Activated CD4-positive, alpha-beta T cell treated with anti-CD3 and anti-CD28 coated beads, Interleukin-2, amount 50 U/mL, for 1 hour (primary cell): ENCODE measurements at places on chromosomes 7 and 10.

DNA sequence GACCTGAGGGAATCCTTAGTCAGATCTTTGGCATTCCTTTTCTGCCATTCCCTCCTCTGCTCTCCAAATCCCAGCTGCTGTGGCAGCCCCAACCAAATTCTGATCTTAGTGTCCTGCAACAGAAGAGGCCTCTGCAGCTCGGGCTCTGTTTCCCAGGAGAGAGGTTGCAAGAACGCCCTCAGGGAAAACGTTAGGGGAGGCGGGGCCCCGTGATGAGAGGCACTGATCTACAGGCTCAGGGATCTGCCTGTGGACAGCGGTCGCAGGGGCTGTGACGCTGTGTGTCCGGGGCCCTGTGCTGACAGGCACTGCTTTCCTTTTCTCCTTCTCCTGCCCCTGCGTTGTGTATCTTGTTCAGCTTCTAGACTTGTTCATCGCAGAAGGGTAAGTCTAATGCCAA, 57.3 kb upstream of the DPYSL4 start:
- DNase-seq, result no peak

- DNase-seq, result no peak
Observed at GRCh38 chr7:149471289-149471953, 10.6 kb upstream of the ZNF777 start.

DNA sequence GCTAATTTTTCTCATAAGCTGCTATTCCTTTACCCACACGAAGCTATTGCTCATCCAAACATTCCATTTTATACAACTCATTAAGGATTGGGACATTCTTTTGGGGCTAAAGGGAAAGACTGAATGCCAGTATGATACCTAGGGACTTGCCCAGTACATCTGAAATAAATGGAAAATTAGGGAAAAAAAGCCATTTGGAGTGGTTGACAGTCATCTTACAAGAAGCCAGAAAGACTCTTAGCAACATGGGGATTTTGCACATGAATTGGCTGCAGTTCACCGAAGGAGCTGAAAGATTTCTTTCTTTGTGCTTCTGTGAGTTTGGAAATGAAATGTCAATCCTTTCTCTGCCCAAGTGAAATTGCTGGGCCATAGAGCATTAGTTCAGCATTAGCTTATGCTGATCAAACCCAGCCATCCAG, 43.3 kb upstream of the MTURN start:
- no peak for DNase-seq

DNA sequence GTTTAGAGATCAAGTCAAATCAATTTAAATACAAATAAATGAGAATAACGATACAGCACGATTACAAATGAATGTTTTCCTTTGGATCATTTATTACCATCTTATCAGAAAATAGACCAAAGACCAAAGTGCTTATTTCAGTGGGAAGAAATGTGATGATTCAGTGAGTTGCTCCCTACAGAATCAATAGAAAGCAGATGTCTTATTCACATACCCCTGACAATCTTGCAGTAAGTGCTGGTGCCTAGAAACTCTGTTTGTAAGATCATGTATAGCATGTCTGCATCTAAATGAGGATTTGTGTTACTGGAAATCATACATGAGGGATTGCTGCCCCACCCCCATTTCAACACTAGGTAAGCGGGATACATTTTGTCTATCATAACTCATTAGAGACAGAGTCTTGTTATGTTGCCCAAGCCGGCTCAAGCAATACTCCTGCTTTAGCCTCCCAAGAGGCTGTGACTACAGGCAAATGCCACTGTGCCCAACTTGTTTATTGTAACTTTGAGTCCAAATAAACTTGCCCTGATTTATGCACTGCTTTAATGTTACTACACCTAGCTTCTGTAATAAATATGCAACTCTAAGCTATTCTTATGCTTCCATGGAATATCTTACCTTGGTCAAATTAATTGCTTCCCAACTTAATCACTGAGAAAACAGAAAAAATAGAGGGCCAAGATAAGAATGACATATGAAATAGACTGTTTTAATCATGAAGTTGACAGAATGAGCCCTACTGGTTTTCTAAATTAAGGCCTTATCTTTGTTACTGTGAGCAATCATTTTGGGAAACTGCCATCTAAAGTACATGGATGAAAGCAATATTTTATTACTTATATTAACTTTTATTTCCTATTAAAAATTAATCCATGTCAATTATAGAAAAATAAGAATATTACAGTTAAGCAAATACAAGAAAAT, 82.5 kb downstream of the AHR start:
- no peak for DNase-seq

GRCh38 chr7:48261696-48262095, 90.4 kb downstream of the ABCA13 start:
- no peak for DNase-seq
